ENCODE measurements at places on chromosomes 2 and 18.
A peak's percentile ranks its signal among the peaks of the same experiment; 100 is the strongest.

DNA sequence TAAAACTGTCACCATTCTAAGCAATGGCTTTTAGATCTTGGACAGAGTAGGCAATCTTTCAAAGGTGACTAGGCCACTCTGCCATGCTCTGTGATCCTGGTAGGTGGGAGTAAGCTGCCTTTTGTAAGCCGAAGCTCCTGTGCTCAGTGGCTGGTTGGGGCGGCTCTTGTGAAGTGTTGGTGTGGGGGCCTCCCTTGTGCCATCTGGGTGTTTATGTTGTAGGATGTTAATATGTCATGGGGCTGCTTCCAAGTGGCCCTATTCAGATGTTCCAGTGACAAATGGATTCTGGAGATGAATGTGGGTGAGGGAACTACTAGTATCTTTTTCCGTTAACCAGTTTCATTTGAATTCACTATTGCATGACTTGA lies 116.8 kb upstream of the SPRED2 start:
- DNase-seq: no peak

GRCh38 chr18:70464343-70465114 lies 175.7 kb downstream of the SOCS6 start:
- peak; percentile 54 for DNase-seq

GRCh38 chr2:47054868-47055267 lies 100.2 kb downstream of the STPG4 start:
- DNase-seq: no peak

- no peak for DNase-seq
Measured at GRCh38 chr2:127413782-127414637, 4.2 kb upstream of the PROC start.

DNA sequence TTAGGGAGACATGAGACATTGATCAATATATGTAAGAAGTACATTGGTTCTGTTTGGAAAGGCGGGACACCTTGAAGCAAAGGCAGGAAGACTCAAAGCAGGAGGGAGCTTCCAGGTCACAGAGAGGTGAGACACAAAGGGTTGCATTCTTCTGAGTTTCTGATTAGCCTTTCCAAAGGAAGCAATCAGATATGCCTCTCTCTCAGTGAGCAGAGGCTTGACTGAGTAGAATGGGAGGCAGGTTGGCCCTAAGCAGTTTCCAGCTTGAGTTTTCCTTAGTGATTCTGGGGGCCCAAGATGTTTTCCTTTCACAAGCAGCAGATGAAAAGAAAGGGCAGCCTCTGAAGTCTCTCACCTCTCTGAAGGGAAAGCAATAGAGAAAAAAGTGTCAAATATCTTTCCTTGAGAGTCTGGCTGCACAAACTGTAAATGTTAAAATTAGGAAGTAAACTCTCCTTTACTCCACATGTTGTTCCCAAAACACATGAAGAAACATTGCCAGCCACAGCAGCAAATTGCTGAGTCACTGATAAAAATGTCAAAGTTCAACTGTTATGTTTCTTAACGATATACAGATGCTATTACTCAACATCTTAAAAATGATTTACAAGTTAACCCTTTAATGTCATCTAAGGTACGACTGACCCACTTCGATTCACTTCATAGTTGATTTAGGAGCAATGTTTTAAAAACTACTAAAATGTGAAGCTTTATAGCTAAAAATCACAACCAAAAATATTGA lies 40.3 kb downstream of the CYB5A start:
- DNase-seq: peak; percentile 65

DNA sequence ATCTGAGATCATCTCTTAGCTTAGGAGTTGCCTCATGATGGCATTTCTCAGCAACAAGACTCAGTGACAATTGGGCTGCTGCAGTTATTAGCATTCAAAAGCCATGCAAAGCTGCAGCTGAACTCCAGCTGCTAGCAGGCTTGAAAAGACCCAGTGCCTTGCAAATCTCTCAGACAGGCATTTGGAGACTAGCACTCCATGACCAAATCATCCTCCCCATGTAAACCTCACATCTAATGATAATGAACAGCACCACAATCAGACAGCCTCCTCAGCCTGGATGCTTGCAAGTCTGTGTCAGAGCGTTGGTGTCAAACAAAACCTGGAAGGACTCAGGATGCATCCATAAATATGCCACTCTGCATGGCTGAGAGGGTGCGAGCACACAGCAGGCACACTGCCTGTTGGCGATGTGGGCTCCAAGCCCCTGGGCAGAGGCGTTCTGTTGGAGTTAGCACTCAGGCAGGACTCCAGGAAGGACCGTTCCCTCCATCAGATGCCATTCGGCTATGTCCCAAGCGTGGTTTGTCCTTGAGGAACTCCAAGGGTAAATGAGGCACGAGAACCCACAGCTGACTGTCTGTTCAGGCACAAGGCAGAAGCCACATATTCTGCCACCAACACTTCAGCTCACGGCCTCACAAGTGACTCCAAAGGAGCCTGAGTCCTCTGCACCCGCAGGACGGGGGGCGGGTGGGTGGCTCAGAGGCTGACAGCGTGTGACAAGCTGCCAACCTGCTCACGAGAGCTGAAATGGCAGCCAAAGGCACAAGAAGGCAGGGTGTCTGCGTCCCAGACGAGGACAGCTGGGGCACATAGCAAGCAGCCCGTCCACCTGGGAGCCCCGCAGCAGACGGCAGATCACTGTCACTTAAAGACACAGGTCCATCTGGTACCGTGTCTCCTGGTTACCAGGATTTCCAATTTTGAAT lies 183.8 kb downstream of the MYT1L start:
- no peak for DNase-seq

- DNase-seq: peak; percentile 82
Measured at GRCh38 chr18:23377669-23378301, 75.3 kb upstream of the RIOK3 start.

DNA sequence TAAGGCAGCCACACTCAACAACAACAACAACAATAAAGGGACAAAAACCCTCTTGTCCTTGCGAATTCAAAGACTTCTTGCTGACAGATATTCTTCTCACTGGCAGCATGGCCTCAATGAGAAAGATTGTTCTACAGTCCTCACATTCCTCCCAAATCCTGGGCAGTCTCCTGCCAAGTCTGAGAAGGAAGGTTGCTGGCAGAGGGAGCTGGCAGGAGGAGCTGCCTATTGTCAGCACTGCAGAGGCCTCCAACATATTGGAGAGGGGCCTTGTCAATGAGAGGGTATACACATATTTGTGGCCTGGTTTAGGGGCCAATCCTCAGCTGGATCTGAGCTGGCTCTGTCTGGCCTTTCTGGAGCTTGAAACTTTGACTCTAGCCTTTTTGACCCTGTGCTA lies 63.5 kb downstream of the LAMA3 start:
- DNase-seq: no peak

DNA sequence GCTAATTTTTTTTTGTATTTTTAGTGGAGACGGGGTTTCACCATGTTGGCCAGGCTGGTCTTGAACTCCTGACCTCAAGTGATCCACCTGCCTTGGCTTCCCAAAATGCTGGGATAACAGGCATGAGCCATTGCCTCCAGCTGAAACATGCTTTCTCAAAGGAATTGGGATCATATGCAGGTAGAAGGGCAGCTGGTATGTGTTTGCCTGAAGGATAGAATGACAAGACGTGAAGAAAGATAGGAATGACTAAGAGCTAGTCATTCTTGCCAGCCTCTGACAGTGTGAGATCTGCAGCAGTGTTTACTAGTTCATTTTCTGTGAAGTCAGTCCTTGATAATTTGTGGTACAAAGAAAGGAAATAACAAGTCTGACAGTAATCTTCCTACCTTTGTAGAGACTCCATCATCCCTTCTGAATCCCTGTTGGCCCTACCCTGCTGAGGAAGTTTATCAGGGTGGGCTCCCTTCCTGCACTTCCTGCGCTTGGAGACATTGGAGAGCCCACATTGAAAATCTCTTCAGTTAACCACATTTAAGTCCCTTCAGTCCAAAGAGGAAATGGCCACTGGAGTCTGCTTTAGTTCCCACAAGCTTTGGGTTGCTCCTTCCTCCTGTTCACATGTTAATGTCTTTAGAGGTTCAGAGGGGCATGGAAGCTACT lies 14.7 kb downstream of the CFLAR start:
- DNase-seq: peak; percentile 83

- DNase-seq: no peak
Measured at GRCh38 chr2:71932037-71932779, 215.5 kb downstream of the CYP26B1 start.

DNA sequence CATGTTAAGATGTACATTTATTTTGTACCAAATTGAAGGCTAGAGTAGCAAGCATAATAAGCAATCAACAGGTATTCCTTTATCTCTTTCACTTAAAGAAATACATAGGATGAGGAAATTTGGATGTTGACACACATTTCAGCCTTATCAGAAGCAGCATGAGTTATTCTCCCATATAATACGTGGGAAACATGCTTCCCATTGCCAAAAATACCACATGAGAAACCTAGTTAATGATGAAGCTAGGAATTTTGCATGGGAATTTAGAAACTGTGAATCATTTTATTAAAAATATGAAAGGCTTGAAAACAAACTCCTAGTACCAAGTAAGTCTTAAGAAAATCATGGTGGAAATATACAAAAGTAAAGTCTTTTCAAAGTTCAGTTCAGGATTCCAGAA lies 751.8 kb downstream of the TSN start:
- DNase-seq: no peak

- no peak for DNase-seq
Measured at GRCh38 chr2:6881046-6881445, 3.5 kb downstream of the RSAD2 start.

- DNase-seq: no peak
Measured at GRCh38 chr18:70985948-70986347, 697.1 kb downstream of the SOCS6 start.

GRCh38 chr2:170965446-170966225 lies 36.6 kb downstream of the GORASP2 start:
- peak; percentile 43 for DNase-seq

- no peak for DNase-seq
Measured at GRCh38 chr18:38898167-38898566, 1332.6 kb upstream of the CELF4 start.

DNA sequence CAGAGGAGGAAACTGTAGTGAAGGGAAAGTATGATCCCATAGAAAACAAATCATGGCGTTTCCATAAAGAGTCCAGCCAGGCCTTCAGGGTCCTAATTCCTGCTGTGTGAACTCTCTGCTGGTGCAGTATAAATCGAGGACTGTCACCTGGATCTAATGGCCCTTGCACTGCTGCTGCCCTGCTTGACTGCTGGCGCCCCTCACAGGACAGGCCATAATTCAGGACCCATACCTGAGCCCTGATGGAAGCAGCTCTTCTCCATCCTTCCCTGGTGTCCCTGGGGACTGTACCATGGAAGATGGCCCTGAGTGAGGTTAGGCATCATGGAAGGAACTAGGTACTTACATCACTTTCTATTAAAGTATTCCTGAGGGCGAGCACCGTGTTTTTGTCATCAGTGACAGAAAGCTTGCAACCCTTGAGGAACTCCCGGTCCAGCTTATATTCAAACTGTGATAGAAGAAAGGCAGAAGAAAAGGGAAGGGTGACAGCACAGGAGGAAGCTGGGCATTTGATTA lies 116.9 kb downstream of the RIF1 start:
- DNase-seq: no peak

- DNase-seq: peak; percentile 62
Measured at GRCh38 chr2:95345563-95346230, 48.5 kb downstream of the KCNIP3 start.

GRCh38 chr2:201262718-201263117 lies 2.4 kb downstream of the CASP8 start:
- no peak for DNase-seq

DNA sequence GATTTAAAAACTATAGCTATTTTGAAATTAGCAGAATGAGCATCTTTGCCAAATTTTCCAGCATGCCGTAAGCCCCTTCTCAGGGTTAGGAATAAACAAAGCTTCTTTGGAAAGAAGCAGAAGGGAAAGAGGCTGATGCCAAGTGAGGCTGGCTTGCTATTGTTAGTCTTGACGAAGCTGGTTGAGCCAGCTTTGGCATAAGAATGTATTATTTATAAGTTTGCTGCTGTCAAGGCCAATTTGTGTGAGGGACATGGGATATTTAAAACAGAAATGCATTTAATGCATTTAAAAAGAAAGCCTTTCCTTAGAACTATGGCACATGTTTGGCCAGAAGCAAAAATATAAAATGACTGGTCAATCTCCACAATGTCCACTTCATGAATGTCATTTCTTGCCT lies 52.5 kb upstream of the TTN start:
- DNase-seq: no peak

DNA sequence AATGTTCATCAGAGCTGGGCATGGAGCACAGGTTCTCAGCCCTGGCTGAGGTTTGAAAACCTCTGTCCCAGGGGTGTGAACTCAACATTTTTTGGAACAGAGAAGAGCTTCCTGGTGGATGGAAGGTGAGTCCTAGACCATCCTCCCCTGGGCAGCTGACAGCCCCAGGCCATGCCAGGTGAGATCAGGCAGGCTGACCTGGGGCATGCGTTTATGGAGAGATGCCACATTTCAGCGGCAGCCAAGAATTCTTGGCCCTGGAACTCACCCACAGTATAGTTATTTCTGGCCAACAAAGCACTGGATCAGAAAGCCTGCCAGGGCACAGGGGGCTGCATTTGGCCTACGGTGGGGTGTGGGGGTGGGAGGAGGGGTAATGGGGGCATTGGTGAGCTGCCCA lies 83.8 kb downstream of the EDAR start:
- DNase-seq: no peak

DNA sequence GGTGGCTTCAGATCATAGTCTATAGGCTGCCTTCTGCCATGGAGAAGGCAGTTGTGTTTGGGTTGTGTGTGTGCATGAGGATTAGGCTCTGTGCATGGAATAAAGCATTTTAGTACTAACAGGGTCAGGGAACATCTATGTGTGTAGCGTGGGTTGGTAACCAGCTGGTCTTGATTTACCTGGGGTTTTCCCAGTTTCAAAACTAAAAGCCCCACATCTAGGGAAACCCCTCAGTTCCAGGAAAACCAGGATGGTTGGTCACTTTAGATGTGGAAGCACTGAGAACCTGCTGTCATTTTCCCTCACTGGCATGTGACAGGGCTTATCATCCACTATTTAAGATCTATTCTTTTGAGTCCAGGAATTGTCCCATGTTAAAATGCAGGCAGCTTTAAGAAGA lies 116.3 kb downstream of the POLE4 start:
- DNase-seq: no peak

- DNase-seq: no peak
Measured at GRCh38 chr18:30094556-30094955, 948.0 kb downstream of the DSC3 start.

- no peak for DNase-seq
Measured at GRCh38 chr2:46539327-46540276, 60.2 kb downstream of the TMEM247 start.

DNA sequence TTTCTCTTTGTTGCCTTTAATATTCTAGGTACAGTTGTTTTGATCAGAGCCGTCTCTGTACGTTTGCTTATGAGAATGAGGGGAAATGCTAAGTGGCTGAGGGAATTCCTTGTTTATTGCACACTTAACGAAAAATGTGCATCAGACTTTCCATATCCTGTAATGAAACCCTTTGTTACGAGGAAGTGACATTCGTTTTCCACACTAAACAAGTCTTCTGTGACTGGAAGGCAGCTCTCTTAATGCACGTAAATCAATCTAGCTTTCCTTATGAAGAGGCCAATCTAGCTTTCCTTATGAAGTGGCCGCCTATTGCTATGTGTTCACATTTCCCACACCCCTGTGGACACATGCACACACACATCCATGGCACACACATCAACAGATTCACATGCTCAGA lies 186.2 kb downstream of the SNTG2 start:
- no peak for DNase-seq

GRCh38 chr2:102042196-102043081 lies 50.7 kb downstream of the IL1R2 start:
- no peak for DNase-seq

All from brain microvascular endothelial cell (primary cell).